ENCODE measurements at places on chromosomes 6 and 20. TPM values are rescaled to one million over a fixed set of nuclear protein-coding genes. Genes with fewer than 3 reads are reported as not detected.

GRCh38 chr6:105832313-105832761 is 253.8 kb upstream of the PRDM1 start:
- no peak for DNase-seq

DNA sequence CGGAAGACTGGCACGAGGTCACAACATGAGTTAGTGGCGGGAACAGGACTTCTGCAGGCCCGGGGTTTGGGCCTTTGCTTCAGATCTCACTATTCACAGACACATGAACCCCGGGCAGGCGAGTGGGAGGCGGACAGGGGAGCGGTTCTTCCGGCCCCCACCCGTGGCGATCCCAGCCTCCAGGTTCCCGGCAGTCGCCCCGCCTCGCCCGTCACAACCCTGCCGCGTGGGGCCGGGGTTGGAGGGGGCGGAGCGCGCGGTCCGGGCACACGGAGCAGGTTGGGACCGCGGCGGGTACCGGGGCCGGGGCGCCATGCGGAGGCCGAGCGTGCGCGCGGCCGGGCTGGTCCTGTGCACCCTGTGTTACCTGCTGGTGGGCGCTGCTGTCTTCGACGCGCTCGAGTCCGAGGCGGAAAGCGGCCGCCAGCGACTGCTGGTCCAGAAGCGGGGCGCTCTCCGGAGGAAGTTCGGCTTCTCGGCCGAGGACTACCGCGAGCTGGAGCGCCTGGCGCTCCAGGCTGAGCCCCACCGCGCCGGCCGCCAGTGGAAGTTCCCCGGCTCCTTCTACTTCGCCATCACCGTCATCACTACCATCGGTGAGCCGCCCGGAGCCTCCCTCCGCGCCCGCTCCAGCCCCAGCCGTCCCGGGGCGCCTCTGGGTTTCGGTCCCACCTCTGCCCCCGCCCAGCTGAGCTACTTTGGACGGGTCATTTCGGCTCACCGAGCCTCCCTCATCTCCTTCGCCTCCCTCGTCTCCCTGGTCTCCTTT is at the start of gene KCNK15:
TSS of gene KCNK15 (plus strand) at position 268 of the 769 bp plus-strand sequence. CDS start at position 314, 46 bp downstream.
- DNase-seq, result no peak

DNA sequence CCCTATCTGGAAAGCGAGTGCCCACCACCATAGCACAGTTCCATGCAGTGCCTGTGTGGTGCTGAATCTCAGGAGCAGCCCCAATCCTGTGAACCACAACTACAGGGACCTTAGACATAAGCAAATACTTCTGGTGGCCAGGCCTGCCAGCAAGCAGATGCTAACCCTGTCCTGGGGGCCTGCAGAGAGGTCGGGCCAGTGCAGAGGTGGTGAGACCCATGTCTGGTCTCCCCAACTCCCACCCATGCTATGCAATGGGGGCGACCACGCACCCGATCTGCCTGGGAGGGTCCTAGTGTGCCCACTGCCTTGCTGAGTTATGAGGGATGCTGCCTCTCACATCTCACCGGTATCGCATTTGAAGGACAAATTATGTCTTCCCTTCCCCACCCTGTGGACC is 151.6 kb upstream of the ZNF337 start:
- DNase-seq, result no peak

GRCh38 chr20:45902199-45902701 is 9.7 kb downstream of the PLTP start:
- DNase-seq, result no peak

DNA sequence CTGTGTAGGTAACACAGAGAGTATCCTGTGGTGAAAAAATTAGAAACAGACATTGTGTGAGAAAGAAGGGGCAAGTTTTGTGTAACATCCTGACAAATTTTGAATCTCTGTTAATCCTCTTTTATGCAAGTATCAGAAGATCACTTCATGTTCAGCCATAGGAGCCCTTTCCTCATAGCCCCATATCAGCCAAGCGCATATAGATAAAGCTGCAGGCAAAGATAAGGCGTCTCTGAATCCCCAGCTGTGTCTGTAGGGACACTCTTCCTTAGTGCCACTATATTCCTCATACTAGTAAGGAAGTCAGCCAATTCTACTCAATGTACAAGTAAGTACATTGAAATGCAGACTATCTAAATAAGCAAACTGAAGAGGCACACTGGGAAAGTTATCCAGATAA is 22.3 kb downstream of the HTR1E start:
- DNase-seq, result no peak

DNA sequence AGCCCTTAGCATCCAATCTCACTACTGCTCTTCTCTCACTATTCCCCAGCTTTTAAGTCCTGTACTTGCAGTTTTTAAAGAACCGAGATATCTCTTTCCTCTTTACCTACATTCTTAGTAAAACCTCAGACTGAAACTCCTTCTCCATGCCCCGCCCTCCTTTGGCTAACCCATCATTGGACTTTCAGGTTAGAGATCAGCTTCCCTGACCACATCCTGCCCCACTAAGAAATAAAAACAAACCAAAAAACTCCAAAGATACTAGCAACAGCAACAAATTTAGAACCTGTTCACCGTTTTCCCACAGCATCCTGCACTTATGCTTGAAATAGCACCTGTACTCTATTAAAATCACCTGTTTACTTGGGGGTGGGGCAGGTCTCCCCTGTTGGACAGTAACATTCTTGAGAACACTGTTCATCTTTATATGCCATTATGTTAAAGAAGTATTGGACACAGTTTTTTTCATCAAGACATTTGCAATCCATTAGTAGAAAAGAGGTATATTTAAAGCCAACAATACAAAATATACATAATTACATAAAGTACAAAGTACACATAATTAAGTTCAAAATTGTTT is 16.3 kb upstream of the SMAP1 start:
- DNase-seq, result no peak

DNA sequence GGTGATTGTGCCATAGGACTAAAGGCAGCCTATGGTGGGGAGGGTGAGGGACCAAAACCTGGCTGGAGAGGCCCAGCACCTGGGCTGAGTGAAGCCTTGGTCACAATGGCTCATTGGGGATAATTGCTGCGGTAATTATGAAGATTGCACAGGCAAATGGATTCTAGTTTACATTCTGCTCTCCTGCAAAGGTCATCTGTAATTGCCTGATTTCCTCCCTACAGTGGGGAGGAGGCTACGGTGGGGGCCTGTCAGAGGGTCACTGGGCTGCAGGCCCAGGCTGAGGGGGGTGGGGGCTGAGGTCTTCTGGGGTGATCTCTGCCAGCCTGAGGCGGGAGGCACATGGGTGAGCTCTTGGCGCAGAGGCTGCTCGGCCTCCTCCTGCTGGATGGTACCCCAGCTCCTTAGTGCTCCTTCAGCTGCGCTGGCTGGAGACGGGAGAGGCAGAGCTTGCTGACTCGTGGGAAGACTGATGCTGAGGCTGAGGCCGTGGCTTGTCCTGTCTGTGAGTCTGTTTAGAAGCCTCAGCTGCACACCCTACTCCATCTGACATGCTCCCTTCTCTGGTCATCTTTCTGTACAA is 30.3 kb downstream of the PACSIN1 start:
- DNase-seq, result no peak

GRCh38 chr20:37310951-37311350 is 21.5 kb downstream of the MANBAL start:
- no peak for DNase-seq

GRCh38 chr20:47887064-47887463 is 101.8 kb upstream of the SULF2 start:
- DNase-seq, result no peak

DNA sequence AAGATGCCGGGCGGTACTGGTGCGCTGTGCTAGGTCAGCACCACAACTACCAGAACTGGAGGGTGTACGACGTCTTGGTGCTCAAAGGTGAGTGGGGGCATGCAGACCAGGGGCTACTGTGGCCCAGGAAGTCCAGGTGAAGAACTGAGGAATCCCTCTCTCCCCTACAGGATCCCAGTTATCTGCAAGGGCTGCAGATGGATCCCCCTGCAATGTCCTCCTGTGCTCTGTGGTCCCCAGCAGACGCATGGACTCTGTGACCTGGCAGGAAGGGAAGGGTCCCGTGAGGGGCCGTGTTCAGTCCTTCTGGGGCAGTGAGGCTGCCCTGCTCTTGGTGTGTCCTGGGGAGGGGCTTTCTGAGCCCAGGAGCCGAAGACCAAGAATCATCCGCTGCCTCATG is 1.0 kb downstream of the LY6G6F start:
- no peak for DNase-seq

DNA sequence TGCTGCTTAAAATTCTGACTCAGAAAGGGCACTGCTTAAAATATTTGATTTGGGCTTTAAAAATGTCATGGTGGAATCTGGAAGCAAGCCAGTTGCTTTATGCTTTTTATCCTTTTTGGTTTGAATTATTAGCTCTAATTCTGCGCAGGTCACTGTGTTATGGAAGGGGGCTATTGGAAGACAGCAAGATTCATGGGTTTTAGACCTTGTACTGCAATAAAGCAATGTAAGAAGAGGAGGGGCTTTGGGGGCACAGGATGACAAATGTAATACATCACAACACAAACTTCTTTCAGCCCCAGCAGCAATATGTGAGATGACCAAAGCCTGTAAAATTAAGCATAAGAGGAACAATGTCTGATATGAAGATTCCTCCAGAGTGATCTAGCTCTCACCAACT is 68.4 kb downstream of the TFAP2B start:
- DNase-seq, result no peak

GRCh38 chr6:120198033-120198432 is 848.5 kb upstream of the MAN1A1 start:
- no peak for DNase-seq

The GNMT gene
- not detected for total RNA-seq

The KIFC1 gene
- total RNA-seq, result 21.9 TPM

The CST5 gene
- total RNA-seq, result not detected

DNA sequence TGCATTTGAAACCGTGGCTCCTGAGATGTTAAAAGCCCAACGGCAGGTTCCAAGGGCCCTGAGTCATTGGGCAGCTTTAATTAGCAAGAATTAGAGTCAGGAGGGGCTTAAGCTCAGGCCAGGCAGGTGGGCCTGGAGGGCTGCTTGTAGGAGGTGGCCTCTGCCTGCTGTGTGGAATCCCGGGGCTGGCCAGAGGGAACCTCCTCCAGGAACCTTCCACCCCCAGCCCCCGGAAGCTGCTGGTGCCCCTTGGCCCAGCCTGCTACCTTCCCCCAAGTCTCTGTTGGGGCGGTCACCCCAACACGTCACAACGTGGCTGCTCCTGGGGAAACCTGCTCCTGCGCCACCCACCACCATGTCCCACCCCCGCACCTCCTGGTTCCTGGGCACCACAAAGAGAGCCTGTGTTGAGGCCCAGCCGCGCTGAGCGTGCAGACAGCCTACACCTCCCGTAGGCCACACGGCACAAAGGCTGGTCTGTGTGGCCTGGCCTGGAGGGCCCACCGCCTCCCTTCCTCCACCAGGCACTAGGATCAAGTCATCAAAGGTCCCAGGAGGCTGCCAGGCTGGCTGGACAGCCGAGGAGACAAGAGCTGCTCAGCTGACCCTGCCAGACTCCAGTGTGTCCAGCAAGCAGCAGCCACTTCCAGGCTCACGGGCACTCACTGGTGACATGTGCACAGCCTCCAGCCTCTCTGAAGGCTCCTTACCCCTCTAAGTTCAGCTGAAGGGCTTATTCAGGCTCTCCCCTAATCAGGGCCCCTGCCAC is 86.3 kb downstream of the SNX5 start:
- DNase-seq, result no peak

- DNase-seq, result no peak
Measured at GRCh38 chr6:2114100-2114499, 131.3 kb downstream of the GMDS start.

GRCh38 chr6:81748994-81749393 is 3.5 kb downstream of the TENT5A start:
- DNase-seq, result no peak

DNA sequence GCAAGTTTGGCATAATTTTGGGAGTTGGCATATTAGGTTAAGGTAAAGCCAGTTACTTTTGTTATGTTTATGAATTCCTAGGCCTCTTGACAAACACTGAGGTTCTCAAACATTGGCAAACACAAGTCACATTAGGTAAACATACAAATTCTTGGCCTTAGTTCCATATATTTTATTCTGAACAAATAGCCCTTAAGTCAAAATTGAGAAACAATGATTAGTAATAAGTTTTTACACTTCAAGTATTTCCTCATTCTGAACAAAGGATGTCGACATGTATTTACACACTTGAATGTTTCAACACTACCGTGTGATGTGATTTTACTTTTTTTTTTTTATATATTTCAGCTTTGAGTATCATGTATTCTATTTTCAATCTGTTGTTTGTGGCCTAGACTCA is 3.8 kb upstream of the ECHDC1 start:
- no peak for DNase-seq

The KIAA1755 gene
- total RNA-seq, result 6.0 TPM

GRCh38 chr6:42762426-42762859 is 16.5 kb upstream of the TBCC start:
- DNase-seq, result no peak

The SPATA25 gene
- total RNA-seq, result 0.29 TPM

DNA sequence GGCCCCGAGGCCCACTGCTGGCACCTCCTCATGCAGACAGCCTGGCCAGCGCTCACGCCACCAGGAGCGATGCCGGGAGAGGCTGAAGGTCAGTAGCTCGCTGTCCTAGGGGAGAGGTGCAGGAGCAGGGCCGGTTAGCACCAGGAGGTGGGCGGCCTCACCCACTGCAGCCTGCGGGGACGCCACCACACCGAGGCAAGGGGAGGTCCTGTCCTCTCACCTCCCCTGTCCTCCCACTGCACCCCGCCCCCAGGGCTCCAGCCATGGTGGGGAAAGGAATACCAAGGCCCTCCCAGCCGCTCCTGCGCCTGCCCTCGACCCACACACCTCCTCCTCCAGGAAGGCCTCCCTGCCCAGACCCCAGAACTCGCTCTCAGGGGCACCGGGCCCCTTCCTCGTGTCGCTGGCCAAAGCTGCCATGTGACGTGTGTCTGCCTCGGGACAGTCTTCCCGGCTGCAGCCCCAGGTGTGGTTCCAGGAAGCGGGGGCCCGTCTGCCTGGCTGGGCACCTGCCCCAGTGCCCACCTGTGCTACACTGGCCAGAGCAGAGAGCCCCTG is 6.5 kb downstream of the NKAIN4 start:
- DNase-seq, result no peak

DNA sequence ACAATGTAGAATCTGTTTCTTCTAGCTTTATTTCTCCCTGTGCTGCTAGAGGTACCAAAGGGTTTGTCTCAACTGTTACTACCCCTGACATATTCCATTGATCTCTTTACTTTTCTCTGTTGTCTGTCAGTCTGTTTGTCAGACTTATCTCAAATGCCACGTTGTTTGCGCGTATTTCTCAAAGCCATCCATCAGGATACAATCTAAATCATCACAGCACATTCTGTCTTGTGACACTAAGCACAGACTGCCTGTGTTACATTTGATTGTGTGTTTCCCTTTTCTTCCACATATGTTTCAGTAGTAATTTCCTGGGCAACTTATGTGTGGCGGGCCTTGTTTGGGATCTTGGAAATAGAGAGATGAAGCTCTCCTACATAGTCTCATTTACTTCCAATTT is 30.2 kb upstream of the SERINC3 start:
- DNase-seq, result no peak

DNA sequence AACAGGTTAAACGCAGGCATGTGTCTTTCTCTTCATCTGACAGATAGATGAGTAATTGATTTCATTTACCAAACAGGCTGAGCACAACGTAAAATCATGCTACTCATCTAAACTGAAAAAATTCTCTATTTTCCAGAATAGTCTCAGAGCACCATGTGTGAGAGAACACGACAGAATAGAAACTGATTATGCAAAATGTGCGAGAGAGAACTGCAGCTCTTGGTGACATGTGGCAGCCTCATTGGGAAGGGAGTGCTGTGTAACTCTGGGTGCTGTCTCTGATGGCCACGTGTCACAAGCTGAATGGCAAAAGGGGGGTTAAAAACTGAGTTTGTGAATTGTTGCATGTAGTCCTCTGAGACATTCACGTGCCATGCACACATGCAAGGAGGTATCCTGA is 143.7 kb upstream of the ATXN1 start:
- no peak for DNase-seq

GRCh38 chr6:135180542-135181332 is at the start of gene MYB:
Gene MYB (plus strand): TSS chr6:135181308. CDS start chr6:135181514, 206 bp downstream.
- DNase-seq, result no peak
